Activated CD8-positive, alpha-beta memory T cell treated with anti-CD3 and anti-CD28 coated beads for 4 hours (primary cell): ENCODE measurements at places on chromosomes 2 and 18.

DNA sequence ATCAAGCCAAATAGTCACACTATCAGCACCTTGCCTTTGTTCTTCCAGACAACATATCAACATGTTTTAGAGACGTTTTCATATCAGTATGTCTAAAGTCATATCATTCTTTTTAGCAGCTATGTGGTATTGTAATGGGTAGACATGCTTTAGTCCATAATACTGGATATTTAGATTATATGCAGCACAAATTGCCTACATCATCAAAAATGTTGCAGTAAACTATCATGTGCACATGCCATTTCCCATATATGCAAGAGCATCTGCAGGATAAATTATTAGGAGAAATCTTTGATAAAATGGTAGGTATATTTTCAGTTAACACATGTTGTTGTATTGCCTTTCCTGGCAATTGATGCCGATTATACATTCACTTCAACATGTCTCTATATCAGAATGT, 636.5 kb downstream of the XIRP2 start:
- no peak for DNase-seq

GRCh38 chr18:76999077-76999476, 133.5 kb downstream of the MBP start:
- DNase-seq = no peak

GRCh38 chr18:42872838-42873237, 242.6 kb downstream of the RIT2 start:
- no peak for DNase-seq

DNA sequence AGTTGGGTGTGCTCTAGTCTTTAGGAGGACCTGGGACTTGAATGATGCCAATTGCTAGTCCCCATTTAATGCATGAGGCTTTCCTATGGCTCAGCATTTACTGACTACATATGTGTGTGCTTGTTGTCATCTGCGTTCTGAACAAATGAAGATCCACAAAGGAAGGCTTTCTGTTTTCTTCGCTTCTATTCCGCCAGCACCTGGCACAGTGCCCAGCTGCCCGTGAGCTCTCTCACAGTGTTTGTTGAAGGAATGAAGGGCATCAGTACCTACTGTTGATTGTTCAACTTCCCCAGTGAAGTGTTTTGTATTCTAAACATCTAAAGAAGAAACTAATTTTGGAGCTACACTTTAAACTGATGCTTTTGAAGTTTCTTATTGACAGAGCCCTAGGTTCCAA, 122.4 kb upstream of the LINC00305 start:
- no peak for DNase-seq
